ENCODE measurements at places on chromosomes 5 and 9. TPM values are rescaled to one million over a fixed set of nuclear protein-coding genes. Genes with fewer than 3 reads are reported as not detected.

The CTXN3 gene
- not detected for total RNA-seq

The TMC1 gene
- not detected for total RNA-seq

DNA sequence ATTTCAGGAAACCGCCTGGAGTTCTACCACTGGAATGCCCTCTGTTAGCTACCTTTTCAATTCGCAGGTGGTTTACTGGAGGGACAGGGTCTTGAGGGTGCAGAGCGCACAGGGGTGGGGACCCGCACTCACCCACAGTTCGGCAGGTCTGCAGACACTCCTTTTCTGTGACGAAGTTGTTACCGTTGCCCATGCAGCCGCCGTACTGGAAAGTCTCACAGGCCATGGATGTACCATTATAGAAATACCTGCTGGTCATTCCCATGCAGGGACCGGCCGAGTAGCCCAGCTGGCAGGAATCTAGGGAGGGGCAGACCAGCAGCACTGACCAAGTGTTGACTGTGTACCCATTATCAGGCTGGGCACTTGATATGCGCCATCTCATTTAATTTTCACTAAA, 16.8 kb downstream of the AMBP start:
- no peak for DNase-seq
- no peak overlapping the region for H3K27ac ChIP-seq
- H3K27me3 ChIP-seq, result peaks cover 6% of the 10 kb centered on the region
- no peak overlapping the region for H3K4me3 ChIP-seq
- no peaks in the 10 kb centered on the region for H3K36me3 ChIP-seq

DNA sequence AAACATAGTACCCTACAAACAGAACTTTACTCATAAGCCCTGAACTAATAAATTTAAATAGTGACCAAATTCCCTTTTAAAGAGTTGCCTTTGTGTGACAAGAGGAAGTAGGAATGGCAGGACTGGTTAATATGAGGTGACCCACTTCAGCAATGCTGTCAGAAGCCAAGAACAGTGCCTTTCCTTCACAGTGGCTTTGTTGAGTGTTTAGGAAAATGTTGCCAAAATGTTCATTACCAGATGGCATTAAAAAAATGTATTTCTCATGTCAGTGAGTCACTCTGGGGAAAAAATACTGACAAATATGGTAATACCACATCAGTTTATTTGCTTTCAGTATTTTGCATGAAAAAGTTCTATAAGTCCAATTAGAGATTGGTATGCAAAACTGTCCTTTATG, 103.3 kb downstream of the DIRAS2 start:
- peaks cover 19% of the 10 kb centered on the region for H3K27me3 ChIP-seq
- H3K4me1 ChIP-seq, result no peaks in the 10 kb centered on the region
- no peak overlapping the region for H3K27ac ChIP-seq
- H3K36me3 ChIP-seq, result no peaks in the 10 kb centered on the region

- no peak overlapping the region for H3K27ac ChIP-seq
- DNase-seq, result no peak
- peaks cover 3% of the 10 kb centered on the region for H3K27me3 ChIP-seq
- peaks cover 14% of the 10 kb centered on the region for H3K36me3 ChIP-seq
- peaks cover 9% of the 10 kb centered on the region for H3K4me1 ChIP-seq
- H3K4me3 ChIP-seq, result no peak overlapping the region
Measured at GRCh38 chr5:150801117-150801927, 22.8 kb downstream of the SMIM3 start.

GRCh38 chr5:17910318-17910717, 276.1 kb downstream of the TAF11L14 start:
- H3K27me3 ChIP-seq, result no peaks in the 10 kb centered on the region
- H3K4me3 ChIP-seq, result no peak overlapping the region
- no peaks in the 10 kb centered on the region for H3K4me1 ChIP-seq
- DNase-seq, result no peak
- H3K27ac ChIP-seq, result no peak overlapping the region
- no peaks in the 10 kb centered on the region for H3K36me3 ChIP-seq

Data from activated CD8-positive, alpha-beta T cell treated with anti-CD3 and anti-CD28 coated beads, Interleukin-2, amount 10 ng/mL, durations not matched to agents 7 days and 5 days (primary cell).